ENCODE measurements at places on chromosomes 13 and 19.

GRCh38 chr19:31548941-31549340 lies 199.7 kb upstream of the TSHZ3 start:
- DNase-seq, result no peak

DNA sequence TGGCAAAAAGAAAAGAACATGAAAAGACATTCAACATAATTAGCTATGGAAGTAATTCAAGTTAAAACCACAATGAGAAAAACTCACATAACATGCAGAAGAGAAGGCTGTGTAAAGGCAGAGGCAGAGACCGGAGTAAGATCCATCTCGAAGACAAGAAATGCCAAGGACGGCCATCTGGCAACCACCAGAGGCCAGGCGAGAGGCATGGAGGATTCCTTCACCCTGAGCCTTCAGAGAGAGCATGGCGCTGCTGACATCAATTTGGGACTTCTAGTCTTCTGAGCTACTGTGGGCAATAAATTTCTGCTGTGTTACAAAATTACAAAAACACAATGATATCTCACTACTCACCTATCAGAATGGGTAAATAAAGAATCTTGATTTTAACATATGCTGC lies 381.0 kb downstream of the TSHZ3 start:
- DNase-seq, result no peak

- no peak for DNase-seq
Observed at GRCh38 chr13:39385154-39385553, 217.8 kb downstream of the LHFPL6 start.

GRCh38 chr13:27482983-27483382 lies 32.6 kb upstream of the MTIF3 start:
- no peak for DNase-seq

DNA sequence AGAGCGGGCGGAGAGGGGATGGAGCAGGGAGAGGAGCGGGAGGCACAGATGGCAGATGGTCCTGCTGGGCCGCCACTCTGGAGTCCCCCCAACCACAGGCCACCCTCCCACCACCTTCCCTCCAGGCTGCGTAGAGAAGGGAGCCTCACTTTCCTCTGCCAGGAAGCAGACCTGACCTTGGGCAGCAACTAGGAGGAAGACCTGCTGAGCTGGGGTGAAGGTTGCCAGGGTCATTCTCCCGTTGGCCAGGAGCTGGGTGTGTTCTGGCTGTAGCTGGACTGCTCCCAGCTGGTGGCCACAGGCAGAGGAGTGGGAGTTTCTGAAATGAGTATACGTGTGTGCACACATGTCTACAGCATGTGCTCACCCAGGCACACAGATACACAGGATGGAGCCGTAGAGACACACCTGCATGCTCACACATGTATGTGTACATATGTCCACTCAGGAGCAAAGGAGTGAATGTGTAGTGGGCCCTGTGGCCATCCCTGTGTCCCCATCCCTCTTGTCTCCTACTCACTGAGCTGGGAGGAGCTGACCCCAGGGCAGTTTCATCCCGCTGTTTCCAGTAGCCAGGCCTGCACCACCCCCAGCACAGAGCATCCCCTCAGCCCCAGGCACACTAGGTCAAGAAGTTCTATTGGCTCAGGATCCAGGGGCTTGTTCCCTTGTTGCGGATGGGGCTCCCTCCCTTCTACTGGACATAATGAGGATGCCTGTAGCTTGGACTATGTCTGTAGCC lies 53.0 kb downstream of the CHST8 start:
- DNase-seq, result no peak

DNA sequence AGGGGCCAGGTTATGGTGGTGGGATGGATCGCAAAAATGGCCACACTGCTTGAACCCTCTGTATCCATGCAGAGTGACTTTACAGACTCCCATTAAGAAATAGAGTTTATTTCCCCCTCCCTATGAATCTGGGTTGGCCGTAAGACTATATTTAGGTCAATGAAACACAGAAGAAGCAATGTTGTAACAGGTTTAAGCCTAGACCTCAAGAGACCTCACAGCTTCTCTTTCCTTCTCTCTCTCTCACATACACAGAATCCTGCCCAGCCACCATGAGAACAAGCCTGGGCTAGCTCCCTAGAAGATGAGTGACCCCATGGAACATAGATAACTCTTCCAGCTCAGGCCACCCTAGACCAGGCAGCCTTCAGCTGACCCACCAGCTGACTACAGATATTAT lies 21.0 kb upstream of the FBL start:
- DNase-seq, result no peak

DNA sequence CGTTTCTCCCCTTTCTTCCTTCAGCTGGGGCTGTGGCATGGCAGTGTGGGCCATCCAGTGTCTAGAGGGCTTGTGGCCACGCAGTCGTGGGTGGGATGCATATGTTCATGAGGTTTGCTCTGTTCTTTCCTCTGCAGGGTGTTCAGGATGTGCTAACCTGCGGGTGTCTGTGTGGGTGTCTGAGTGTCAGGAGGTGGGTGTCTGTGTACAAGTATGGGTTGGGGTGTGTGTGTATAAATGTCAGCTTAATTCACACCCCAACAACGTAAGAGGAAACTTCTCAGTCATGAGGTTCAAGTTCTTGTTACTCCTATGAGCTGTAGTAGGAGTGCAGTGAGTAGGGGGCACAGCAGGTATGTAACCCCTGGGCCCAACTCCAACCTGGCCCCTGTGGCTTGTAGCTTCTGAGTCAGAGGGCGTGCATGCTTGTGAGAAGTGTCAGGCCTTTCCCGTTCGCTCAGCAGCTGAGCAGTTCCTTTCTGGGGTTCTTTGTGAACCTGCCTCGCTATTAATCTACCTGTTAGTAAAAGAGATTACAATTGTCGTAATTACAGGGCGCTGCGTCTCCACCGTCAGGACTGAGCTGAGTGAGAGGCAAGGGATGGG lies 49.1 kb downstream of the NFIX start:
- DNase-seq, result peak; percentile 48

GRCh38 chr13:73169971-73170370 lies 111.2 kb downstream of the KLF5 start:
- DNase-seq, result no peak
